ENCODE measurements at places on chromosomes 16 and 17. TPM values are rescaled to one million over a fixed set of nuclear protein-coding genes. Genes with fewer than 3 reads are reported as not detected.
A peak's percentile ranks its signal among the peaks of the same experiment; 100 is the strongest.

GRCh38 chr17:14069251-14070021 is at the start of gene COX10:
TSS of gene COX10 (plus strand) at chr17:14069504. CDS start at chr17:14069606, 102 bp downstream.
- DNase-seq, result peak; percentile 52

DNA sequence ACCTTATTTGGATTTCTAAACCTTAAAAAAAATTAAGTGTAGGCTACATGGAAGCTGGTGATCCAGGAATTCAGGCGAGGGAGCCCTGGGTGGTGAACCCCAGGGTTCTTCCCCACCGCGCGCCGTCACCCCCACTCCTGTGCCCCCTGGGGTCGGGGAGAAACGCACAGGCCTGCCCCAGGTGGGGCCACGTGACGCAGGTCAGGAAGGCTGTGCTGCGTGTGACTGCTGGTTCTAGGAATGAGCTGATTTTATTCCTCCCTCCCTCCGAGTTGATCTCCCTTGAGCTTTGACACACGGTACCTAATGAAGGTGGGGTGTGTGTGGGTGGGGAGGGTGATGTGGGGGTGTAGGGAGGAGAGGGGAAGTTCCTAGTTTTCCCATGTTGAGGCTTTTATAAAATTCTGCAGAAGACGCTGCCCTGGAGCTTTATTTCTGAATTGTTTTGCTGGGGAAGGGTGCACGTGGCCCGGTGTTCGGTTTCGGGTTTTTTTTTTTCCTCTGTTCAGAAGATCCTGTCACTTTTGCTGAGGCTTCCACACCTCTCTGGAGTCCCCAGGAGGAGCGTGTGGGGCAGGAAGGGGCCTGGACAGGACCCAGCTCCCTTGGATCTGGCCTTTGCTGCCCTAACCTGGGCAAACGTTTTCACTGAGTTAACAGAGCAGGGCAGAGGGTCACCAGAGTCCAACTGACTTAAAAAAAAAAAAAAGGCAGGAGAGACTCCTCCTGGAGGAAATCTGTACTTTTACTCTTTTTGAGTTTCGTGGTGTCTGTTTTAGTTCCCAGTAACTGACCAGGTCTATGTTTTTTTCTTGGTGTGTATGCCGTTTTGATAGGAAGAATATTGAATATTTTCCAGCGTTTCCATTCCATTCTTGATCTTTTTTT is 55.8 kb upstream of the GSE1 start:
- no peak for DNase-seq

The GFOD2 gene
- total RNA-seq, result 14.1 TPM

- no peak for DNase-seq
Measured at GRCh38 chr17:66655861-66656260, 179.1 kb upstream of the CACNG5 start.

DNA sequence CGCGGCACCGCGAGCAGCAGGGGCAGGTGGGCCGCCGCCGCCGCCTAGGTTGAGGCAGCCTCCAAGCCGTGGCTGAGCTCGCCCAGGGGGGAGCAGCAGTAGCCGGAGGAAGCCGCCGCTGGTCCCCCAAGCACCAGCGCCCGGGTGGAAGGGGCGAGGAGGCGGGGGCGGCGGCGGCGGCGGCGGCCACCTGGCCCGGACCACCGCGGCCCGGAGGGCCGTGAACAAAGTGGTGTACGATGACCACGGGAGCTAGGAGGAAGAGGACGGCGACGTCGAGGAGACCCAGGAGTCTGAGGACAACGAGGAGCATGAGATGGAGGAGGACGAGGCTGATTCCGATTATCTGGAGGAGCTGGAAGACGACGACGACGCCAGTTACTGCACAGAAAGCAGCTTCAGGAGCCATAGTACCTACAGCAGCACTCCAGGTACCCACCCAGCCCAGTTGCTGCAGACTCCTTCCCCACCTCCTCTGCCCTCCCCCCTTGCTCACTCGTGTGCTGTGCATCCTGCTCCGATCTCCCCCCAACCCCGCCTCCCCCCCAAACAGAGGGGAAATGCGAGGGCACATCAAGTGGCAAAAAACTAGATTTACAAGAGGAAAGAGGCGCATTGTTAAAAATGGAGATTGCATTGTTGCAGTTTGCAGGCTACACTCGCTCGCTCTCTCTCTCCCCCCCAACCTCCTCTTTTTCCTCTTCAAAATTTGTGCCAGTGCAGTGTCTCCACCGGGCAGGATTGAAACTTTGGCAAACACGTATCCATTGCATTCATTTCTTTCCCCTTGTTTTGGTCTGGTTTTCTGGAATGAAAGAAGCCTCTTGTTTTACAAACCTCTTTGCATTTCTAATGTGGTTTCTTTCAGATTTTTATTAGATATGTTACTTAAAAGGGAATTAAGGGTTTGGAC is 41.8 kb upstream of the AMZ2 start:
- no peak for DNase-seq

The KRTAP17-1 gene
- 7.9 TPM for total RNA-seq

- no peak for DNase-seq
Measured at GRCh38 chr17:50765454-50766221, 1.7 kb downstream of the ANKRD40CL start.

- no peak for DNase-seq
Measured at GRCh38 chr17:48843187-48843900, 12.5 kb downstream of the CALCOCO2 start.

The KRTAP1-3 gene
- 12.2 TPM for total RNA-seq

Data from skin of body (tissue), 3 donors.